ENCODE measurements at places on chromosomes 2 and 18. TPM values are rescaled to one million over a fixed set of nuclear protein-coding genes. Genes with fewer than 3 reads are reported as not detected.

Gene TRAF3IP1
- 5.9 TPM for total RNA-seq

Gene NIFK
- 47.8 TPM for total RNA-seq

Gene MYOM1
- under 0.01 TPM for total RNA-seq

Gene KCNG2
- total RNA-seq, result not detected

Gene NYAP2
- total RNA-seq, result not detected

Gene MSH2
- 33.3 TPM for total RNA-seq

Gene B4GALT6
- total RNA-seq, result 3.9 TPM

Gene RTP5
- total RNA-seq, result not detected

Gene EFEMP1
- total RNA-seq, result 164 TPM

Gene ALPI
- not detected for total RNA-seq

Gene CRYGD
- not detected for total RNA-seq

Gene CUL3
- total RNA-seq, result 78.3 TPM

Gene AKAIN1
- not detected for total RNA-seq

Gene TBC1D8
- total RNA-seq, result 1.3 TPM

Gene RGPD3
- 0.18 TPM for total RNA-seq

Gene MC5R
- total RNA-seq, result not detected

Gene COA5
- 16.4 TPM for total RNA-seq

Gene RETSAT
- total RNA-seq, result 25.0 TPM

Gene CFAP210
- total RNA-seq, result not detected

Gene CCDC138
- 6.1 TPM for total RNA-seq

Gene DNAH6
- total RNA-seq, result under 0.01 TPM

Gene NEMP2
- 2.2 TPM for total RNA-seq

Gene DNER
- total RNA-seq, result under 0.01 TPM

Gene THSD7B
- total RNA-seq, result not detected

Gene IL37
- not detected for total RNA-seq

Gene SERPINB4
- total RNA-seq, result not detected

Gene PID1
- total RNA-seq, result 0.83 TPM

Gene KCNF1
- total RNA-seq, result 0.56 TPM

Gene TXNDC2
- 0.18 TPM for total RNA-seq

Gene ATP6V1B1
- not detected for total RNA-seq

Gene SP5
- total RNA-seq, result not detected

Gene IL36B
- not detected for total RNA-seq

Gene AQP12A
- not detected for total RNA-seq

Gene DCDC2C
- not detected for total RNA-seq

Gene CRYGC
- total RNA-seq, result not detected

Gene FAP
- total RNA-seq, result 71.0 TPM

Gene TBR1
- total RNA-seq, result not detected

Gene LRATD1
- 0.28 TPM for total RNA-seq
